ENCODE measurements at places on chromosomes 1 and 21.

GRCh38 chr21:43748622-43749021, 27.5 kb downstream of the CSTB start:
- DNase-seq, result no peak

DNA sequence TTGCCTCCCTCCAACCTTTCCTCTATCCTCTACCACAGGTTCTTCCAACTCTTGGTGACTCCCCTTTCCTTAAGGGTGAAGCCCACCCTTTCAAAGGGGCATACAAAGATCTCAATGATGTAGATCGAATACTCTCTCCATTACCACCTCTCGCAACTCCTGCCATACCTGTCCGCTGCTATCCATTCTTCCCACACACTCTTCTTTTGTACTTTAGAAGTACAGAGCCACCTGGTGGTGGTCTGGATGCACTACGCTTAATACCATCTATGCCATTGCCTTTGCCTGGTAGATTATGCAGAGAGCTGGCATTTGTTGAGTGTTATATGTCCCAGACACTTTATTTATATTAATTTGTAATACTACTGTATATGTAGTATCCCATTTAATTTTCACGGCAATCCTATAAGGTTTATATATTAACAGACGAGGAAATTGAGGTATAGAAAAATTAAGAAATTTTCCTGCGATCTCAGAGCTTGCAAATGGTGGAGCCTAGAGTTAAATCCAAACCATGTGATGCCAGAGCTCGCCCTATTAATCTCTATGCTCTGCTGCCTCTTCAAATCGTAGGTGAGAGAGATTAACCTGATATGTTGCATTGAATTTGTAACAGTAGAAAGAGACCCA, 22.9 kb downstream of the TSHB start:
- DNase-seq, result peak; percentile 56

DNA sequence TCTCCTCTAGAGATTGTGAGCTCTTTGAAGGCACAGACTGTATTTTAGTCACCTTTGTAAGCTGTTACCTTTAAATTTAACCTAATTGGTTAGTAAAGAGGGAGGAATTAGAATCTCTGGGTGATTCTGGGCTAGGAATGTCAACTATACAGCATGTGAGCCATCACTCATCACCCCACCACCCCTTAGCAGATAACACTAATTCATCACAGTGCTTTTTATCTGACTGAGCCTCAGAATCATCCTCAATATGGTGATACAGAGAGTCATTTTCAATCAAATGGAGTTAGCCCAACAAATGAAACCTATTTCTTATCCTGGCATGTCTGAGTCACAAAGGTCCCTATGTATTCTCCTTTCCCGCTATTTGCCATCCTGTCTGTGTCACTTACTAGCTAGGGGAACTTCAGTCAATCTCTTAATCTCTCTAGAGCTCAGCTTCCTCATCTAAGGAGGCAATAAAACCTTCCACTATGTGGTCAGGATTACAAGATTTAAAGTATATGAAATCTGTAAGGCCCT, 13.3 kb downstream of the KCNJ10 start:
- no peak for DNase-seq

DNA sequence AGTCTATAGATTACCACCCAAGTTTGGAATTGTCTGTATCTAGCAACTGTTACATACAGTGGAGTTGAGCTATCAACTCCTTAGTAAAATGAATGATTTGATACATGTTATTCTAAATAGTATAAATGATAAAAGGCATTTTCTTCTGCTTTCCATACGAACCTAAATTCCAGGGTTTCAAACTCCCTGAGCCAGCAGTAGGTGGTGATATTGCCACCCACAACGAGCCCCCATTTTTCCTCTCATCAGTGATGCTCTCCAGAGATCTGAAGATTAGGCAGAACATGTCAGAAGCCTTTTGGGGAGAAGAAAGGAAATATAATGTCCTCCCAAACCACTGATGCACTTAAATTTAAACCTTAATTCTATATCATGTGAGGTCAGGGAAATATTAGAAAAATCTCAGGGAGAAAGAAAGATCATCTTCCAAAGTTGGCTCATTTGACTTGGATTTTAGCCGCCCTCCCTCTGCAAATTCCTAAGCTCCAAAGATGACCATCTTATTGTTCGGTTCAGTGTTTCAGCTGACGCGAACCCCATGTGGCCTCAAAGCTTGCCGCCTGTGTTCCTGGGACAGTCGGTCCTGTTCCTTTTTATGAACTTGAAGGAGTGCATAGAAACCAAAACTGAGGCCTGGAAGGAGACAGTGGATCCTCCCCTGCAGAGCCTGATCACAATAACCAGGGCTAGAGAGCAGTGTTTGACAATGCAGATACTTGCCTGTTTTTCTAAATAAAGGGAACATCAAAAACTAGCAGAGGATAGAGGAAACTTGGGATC, 2.3 kb downstream of the EVA1C start:
- DNase-seq, result no peak

- no peak for DNase-seq
These were observed 243.2 kb downstream of the NCAM2 start for GRCh38 chr21:21241391-21241790.

GRCh38 chr1:170819781-170820180, 115.6 kb upstream of the MROH9 start:
- no peak for DNase-seq
